Activated T-cell treated with anti-CD3 and anti-CD28 coated beads for 4 hours (primary cell): ENCODE measurements at places on chromosomes 5 and 9.

DNA sequence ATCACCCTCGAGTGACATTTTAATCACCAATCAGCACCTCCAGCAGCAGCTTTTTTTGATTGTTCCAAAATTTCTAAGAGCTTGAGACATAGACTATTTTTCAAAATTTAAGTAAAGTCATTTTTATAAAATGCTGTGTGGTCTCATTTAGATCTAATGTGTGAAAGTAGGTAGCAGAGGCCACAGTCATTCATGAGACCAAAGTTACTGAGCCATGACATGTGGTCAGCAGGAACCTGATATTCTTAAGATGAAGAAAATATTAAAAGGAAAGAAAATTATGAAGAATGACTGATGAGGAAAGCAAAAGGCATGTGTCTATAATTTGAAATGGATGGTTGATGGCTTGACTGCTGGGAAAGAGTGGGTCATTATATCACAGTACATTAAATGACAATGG is 7.2 kb downstream of the FREM1 start:
- no peak for DNase-seq

DNA sequence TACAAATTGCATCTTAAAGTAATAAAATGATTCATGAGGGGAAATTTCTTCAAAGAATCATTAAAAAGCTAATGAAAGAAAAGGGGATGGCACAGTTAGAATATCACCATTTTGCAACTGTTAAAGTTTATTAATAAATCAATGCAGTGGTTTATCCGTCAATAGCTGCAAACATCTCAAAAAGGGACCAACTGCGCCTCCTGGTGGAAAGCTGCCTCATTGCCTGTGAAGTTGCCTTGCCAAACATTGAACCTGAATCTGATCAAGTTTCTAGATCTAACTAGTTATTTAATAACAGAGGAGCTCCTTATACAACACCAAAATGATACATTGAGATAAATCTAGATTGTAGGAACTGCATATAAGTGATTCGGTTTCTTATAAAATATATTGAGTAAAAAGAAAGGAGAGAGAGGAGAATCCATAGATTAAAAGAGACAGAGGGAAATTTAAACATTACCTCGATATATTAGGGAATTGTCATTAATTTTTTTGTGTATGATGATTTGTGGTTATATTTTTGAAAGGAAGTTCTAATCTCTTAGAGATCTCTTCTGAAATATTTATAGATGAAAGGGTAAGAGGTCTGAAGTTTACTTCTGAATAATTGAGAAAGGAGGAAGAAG is 6.9 kb upstream of the NDUFB6 start:
- peak; percentile 78 for DNase-seq

DNA sequence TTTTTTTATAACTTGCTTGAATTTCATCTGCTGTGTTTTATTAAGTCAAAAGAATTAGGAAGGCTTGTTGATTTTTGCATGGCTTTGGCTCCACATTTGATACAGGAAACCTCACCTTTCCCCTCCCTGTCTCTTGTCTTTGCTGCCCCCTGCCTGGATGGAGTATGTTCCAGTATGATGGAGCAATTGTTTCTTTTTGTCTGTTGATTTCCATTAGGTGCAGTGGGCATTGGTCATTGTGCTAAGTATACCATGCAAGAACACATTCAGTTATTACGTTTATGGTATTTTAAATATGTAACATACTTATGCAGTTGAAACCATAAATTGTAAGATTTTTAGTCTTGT is 19.6 kb downstream of the TJP2 start:
- DNase-seq, result no peak

- peak; percentile 1 for DNase-seq
Observed at GRCh38 chr5:90473396-90474234, 956 bp downstream of the MBLAC2 start.

- DNase-seq, result no peak
Observed at GRCh38 chr5:154562244-154562880, 84.3 kb upstream of the HAND1 start.

DNA sequence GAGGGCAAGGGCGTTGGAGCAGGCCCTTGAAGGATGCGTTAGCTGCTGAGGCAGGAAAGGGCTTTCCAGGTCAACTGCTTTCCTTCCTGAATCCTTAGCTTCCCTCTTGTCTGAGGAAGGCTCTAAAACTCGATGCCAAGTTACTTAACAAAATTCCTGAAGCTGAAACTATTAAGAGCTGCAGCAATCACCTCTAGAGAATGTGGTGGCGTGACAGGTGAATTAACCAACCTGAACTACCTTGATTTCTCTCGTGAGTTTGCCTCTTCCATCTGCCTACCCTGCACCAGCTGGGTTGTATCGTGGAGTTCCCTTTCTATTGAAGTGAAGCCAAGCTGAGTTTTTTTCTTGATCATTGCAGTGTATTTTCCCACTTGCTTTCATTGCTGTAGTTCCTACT is 96.1 kb downstream of the PDE8B start:
- DNase-seq, result no peak

GRCh38 chr9:112861638-112862555 is 28.8 kb downstream of the SLC46A2 start:
- no peak for DNase-seq

- no peak for DNase-seq
Observed at GRCh38 chr5:168947212-168947868, 353.6 kb downstream of the SLIT3 start.

GRCh38 chr5:88826646-88827585 is 56.1 kb downstream of the MEF2C start:
- DNase-seq, result no peak

DNA sequence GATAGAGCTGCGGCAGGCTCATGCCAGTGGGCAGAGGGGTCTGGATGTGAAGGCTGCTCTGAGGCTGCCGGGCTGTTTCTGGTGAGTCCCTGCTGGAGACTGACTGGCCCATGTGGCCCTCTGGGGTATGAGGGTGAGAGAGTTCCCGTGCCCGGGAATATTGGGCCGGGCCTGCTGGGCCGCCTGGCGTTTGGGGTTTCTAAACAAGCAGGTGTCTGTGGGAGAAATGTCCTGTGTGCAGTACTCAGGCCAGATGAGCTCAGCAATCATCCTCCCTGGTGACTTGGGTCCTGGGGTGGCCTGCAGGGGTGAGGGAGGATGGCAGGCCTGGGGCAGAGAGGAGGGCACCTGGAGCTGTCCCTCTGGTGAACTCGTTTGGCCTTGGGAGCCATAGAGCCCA is 74.9 kb downstream of the MACROH2A1 start:
- no peak for DNase-seq

GRCh38 chr5:148511810-148512347 is 128.1 kb downstream of the FBXO38 start:
- no peak for DNase-seq

DNA sequence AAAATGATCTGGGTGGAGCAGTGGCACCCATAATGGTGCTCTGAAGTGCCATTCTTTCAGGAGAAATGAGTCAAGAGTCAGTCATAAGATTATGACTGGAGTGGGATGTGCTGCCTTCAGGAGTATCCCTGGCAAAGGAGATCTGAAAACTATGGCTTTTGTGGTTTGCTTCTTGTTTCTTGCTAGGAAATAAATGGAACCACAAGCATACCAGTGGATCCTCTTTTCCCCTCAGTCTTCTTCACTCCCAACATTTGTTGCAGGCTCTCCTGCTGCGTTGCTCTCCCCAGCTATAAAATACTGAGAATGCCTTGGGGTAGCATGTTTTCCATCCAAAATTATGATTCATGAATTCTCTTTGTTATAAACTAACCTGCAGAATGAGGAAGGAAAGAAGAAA is 199.1 kb downstream of the NNT start:
- no peak for DNase-seq

DNA sequence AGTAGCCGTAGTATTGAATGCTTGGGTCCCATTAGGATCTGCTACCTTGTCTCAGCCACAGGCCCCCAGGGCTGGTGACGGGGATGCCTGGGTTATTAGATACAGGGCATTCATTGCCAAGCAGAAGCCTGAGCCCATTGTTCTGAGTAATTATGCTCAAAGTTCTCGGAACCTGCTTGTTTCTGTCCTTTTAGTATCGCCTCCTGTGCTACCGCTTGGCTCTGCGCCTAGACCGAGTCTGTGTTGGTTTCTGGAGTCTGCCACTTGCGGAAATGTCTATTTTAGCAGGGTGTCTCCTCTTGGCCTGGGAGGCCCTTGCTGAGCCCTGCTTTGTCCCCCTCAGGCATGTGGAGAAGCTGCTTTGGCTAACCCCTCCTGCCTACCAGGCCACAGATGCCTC is 506.1 kb downstream of the BNC2 start:
- DNase-seq, result no peak

DNA sequence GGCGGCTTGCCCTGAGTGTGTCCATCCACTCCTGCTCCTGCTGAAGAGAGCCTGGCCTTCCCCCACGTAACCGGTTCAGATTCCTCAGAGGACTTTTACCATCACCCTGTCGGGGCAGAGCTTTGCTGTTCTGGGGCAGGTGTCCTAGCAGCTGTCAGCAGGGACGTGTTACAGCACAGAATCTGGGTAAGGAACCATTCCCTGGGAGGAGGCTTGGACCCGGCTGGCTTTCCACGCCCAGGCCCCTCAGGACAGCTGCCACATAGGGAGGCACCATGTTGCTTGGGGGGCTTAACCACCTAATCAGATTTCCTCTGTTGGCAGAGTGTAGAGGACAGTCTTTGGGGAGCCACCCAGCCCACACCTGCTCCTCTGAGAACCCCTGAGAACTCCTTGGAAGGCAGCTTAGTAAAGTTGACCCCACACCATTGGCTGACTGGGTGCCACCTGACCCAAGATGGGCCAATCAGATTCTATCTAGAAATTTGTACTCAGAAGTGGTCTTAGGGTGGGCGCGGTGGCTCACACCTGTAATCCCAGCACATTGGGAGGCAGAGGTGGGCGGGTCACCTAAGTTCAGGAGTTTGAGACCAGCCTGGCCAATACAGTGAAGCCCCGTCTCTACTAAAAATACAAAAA is 23.3 kb upstream of the EEIG1 start:
- no peak for DNase-seq

DNA sequence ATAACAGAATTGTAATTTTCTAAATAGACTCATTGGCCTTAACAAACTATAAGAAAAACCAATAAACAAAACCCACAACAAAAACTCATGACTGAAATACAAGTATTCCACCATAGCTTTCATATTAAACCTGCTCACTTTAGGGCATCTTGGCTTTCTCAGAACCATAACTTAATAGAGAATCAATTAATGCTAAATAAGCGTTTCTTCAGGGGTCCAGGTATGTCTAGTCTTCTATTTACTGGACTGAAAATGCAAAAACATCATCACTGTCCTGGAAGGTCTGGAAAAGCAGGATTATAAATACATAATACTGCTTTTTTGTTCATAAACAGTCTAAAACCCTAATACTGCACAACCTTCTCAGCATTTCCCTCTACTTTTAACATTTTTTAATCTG is 6.2 kb upstream of the SMIM27 start:
- DNase-seq, result no peak

- no peak for DNase-seq
Observed at GRCh38 chr9:2023042-2023441, 7.9 kb downstream of the SMARCA2 start.

GRCh38 chr5:8376478-8376877 is 507.5 kb downstream of the MTRR start:
- no peak for DNase-seq

DNA sequence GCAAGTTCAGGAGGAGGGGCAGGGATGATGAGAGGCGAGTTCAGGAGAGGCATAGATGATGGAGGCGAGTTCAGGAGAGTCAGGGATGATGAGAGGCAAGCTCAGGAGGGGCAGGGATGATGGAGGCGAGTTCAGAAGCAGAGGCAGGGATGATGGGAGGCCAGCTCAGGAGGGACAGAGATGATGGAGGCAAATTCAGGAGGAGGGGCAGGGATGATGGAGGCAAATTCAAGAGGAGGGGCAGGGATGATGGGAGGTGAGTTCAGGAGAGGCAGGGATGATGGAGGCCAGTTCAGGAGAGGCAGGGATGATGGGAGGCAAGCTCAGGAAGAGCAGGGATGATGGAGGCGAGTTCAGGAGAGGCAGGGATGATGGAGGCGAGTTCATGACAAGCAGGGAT is 17.8 kb upstream of the SPOCK1 start:
- DNase-seq, result no peak

DNA sequence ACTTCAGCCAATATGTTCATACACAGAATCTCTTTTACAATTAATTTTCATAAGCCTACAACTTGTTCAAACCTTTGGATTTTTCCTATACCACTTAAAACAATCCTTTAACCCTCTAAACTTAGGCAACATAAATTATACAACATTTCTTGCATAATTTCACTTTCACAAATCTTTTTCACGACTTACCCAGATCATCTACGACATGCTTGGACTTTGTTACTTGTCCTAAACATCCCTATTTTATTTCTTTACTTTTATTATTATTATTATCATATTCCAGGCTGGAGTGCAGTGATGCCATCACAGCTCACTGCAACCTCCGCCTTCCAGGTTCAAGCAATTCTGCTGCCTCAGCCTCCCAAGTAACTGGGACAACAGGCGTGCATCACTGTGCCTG is 68.0 kb downstream of the CACNA1B start:
- DNase-seq, result no peak
